ENCODE measurements at places on chromosomes 12 and 14.

- DNase-seq: no peak
These were observed 717.5 kb downstream of the RERGL start for GRCh38 chr12:17372508-17372907.

DNA sequence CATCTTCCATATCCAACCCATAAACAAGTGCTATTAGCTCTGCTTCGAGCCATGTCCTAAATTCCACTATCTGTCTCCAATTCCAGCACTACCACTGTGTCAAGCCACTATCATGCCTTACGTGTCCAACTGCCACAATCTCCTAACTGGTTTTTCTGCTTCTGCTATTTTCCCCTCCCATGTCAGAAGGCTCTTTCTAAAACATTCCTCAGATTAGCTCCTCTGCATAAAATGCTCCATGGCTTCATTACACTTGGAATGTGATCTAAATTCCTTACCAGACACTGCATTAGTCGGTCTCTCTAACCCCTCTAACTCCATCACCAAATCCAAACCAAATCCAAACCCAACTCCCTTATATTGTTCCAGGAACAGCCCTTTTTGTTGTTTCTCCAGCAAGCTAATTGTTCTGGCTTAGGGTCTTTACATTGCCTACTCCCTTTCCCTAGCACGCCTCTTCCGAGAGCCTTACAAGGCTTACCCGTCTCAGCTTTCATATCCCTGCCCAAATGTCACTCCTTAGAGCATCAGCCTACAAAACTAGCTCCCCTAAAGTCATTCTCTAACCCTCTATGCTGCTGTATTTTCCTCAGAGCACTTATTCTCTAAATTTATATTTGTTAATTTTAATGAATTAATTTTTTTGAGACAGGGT is 139.7 kb downstream of the HELB start:
- DNase-seq: no peak

GRCh38 chr12:128043317-128043716 is 223.7 kb upstream of the TMEM132C start:
- no peak for DNase-seq

DNA sequence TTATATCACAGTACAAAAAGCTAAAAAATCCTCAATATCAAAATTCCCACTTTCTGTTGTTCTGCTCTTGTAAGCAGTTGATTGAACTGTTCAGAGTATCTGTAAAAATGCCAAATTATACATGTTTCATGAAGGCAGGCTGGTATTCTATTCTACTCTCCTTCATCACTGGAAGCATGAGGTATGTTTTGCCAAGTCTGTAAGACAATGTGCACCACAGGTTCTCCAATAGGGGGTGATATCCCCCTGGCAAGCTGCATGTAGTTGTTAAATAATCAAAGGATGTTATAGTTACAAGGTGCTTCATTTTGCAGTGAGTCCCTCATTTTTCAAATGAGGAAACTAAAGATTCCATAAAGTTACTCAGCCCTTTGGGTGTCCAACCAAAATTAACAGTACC is 15.1 kb upstream of the NEK9 start:
- DNase-seq: no peak

GRCh38 chr12:92056290-92056689 is 89.4 kb downstream of the BTG1 start:
- no peak for DNase-seq

GRCh38 chr12:109476807-109477184 is 304 bp downstream of the KCTD10 start:
- no peak for DNase-seq

GRCh38 chr12:50353869-50354593 is 42.4 kb downstream of the FAM186A start:
- DNase-seq: no peak

Data from AG09309 (cell line).